Right lung (tissue), 10 donors: ENCODE measurements at places on chromosomes 1 and 21. TPM values are rescaled to one million over a fixed set of nuclear protein-coding genes. Genes with fewer than 3 reads are reported as not detected.

Gene KCNN3
- polyA plus RNA-seq = 3.2 TPM

Gene CELA2A
- polyA plus RNA-seq = 0.30 TPM

DNA sequence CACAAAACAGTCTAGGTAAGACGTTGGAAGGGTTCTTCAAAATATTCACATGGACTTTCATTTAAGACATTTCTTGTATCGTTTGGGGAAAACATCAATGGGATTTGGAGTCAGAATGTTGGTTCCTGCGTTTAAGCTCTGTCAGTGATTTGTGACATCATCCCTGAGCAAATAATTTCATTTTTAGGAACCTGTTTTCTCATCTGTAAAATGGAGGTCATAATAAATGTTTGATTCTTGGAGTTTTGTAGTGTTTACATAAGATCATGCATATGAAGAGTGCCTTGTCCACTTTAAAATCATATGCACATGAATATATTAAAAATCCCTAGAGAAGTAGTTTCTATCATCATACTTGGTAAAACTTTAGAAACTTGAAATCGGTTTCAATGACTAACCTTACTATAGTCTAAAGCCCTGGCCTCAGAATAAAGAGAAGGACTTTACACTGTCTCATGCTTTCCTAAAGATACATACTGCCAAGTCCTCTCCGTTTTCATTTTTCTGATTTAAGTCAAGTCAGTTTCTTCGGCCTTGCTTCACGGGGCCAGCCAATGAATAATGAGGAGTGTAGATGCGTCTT lies 178.4 kb downstream of the ADSS2 start:
- DNase-seq = no peak

DNA sequence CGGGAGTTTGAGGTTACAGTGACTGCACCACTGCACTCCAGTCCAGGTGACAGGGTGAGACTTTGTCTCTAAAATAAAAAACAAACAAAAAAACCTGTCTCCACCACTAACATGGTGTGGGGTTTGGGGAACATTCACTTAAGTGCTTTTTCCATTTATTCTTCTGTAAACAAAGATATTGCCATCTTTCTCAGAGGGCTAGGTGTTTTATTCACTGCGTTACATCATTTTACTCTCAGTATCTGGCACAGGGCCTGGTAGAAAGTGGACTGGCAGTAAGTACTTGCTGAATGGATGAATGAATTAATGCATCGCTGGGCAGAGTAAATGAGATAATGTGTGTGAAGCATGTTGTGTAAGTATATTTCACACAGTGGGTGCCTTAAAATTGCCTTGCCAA lies 20.1 kb downstream of the KIAA0040 start:
- DNase-seq = no peak

Gene SGIP1
- 16.0 TPM for polyA plus RNA-seq

Gene FMN2
- polyA plus RNA-seq = 1.4 TPM

DNA sequence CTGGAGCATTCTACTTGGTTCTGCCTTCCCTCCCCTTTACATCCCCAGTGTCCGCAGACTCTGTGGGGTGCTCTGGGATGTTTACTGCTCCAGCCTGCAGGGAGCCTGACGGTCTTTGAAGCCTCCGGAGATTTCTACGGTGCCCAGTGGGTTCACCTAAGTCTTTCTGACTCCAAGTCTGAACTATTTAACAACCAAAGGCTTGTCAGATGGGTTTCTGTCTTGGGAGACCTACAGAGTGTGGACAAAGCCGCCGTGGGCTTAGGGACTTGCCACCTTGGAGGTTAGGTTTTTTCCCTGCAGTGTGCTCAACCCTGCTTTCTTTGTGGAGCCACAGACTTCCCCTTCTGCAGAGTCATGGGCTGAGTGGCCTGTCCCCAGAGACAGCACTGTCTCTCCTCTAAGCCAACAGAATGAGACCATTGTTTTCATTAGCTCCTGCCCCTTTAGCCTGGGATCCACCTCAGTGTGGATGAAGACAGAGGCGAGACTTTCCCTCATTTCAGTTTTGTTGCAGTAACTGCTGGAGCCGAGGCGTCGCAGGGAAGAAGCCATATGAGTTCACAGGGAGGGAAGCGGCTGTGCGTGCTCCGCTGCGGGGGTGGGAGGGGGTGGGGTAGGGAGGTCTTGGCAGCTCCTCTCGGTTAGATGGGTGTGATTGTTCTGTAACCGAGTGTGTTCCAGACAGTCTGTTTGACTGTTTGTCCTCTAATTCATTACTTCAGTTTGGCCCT lies 120.7 kb downstream of the CNIH3 start:
- no peak for DNase-seq

Gene FABP3
- 13.2 TPM for polyA plus RNA-seq

DNA sequence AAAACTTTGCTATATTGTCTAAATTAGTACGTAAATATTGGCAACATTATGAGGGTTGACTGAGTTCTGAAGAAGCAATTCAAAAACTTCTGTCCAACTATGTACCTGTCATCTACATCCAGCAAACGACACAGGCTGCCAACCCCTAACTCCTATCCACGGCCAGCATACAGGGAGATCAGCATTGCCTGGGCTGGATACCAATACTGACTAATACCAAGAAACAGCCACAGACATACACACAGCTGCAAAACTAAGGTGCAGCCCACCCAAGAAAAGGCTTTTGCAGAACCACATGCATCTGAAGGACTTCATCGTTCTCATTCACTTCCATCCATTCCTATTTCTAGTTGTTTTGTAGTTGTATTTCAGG lies 2.0 kb downstream of the KIAA0319L start:
- no peak for DNase-seq

Gene MMP23B
- polyA plus RNA-seq = 125 TPM

DNA sequence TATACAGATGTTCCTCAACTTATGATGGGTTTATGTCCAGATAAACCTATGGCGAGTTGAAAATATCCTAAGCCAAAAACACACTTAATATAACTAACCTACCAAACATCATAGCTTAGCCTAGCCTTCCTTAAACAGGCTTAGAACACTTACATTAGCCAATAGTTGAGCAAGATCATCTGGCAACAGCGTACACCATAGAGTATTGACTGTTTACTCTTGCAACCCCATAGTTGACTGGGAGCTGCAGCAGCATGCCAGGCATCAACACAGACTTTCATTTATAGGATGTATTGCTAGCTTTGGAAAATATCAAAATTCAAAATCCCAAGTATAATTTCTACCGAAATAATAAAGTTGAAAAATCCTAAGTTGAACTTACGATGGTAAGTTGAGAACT lies 5.5 kb upstream of the LCE2D start:
- no peak for DNase-seq

DNA sequence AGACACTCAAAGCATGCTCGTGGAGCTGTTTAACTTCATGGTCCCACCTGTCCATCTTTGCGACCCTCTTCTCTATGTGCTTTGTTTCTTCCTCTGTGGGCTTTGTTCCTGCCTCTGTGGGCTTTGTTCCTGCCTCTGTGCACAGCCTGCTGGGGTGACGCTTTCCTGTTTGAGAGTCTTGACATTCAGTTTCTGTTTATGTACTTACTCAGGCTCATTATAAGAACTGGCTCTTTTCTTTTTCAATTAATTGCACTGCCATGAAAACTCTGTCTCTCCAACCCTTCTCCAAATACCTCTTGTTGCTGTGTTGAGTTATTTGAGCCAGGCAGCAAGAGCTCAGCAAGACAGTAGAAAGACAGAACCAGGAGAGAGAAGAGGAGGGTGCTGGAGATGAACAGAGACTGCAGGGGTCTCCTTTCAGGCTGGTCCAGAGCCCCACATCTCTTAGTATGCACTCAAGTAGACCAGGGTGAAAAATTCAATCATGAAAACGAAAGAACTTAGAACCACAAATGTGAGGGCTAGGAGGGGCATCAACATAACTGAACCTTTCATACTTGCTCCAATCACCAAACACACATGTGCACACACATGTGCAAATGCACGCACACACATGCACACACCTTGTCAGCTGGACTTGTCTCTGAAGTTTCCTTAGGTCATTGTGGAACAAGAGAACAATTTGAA lies 88.3 kb upstream of the SGIP1 start:
- DNase-seq = no peak

DNA sequence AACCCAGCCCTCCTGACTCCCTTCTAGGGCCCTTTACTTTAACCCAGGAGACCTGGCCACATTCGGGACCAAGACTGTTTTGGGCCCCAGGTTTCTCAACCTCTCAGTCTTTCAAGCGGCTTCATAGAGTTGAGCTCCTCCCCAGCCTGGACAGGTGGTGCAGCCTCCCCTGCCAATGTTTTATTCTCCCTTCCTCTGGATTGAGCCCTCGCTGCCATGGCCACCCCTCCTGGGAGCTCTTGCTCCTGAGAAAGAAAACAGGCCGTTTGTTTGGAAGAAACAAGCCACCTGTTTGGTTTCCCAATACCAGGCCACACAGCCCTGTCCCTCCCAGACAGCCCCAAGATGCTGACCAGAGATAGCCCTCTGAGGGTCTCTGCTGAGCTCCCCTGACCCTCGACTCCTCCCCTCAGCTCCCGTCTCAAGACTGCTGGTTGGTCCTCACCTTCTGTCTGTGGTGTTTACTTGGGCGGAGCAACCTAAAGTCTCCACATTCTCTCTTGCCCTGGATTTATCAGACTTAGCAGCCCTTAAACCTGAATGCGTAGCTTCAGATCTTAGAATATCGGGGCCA lies 3.3 kb downstream of the TMEM51 start:
- no peak for DNase-seq

Gene LCE3D
- polyA plus RNA-seq = not detected

- no peak for DNase-seq
These were observed 14.1 kb downstream of the PGM1 start for GRCh38 chr1:63607322-63607721.

DNA sequence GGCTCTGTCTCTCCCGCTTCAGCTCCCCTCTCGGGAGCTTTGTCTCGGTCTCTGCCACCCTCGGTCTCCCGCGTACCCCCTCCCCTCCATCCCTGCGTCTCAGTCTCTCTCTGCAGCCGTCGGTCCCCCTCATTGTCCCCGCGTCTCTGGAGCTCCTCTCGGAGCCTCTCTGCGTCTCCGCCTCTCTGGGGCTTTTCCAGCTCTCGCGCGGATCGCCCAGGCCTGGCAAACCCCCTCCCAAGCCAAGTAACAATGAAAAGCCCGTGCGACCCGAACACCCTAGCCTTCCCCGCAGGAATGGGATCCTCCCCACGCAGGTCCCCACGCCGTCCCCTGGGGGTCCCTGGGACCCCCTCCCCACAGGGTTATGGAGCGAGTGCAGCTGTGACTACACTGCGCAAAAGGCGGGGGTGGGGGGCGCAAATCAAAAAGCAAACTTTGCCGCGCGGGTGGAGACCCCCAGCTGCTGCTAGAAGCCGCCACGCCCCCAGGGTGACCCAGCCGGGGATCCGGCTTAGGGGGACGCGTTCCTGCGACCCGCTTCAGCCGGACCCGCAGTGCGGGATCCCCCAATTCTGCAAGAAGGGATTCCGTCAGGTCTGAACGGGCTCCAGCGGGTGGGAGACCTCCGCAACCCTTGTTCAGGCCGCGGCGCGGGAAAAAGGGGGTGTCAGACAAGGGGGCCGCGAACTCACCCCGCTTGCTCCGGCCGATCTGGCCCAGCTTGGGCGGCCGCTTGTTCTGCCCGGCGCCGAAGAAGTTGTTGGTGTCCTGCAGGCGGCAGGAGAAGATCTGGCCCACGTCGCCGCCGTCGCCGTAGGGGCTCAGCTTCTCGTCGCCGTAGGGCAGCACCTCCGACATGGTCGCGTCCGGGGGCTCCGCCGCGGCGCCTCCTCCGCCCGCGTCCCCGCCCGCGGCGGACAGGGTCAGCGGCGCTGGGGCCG lies 1.2 kb downstream of the CAMK2N1 start:
- no peak for DNase-seq

Gene CELA3B
- 0.48 TPM for polyA plus RNA-seq

GRCh38 chr1:220878191-220879075 lies 810 bp upstream of the HLX start:
- peak; percentile 54 for DNase-seq

GRCh38 chr1:88455621-88456256 lies 228.3 kb upstream of the PKN2 start:
- no peak for DNase-seq

Gene SLC44A5
- polyA plus RNA-seq = 6.4 TPM

- DNase-seq = no peak
These were observed 182.6 kb downstream of the MRPL39 start for GRCh38 chr21:25424634-25425033.

DNA sequence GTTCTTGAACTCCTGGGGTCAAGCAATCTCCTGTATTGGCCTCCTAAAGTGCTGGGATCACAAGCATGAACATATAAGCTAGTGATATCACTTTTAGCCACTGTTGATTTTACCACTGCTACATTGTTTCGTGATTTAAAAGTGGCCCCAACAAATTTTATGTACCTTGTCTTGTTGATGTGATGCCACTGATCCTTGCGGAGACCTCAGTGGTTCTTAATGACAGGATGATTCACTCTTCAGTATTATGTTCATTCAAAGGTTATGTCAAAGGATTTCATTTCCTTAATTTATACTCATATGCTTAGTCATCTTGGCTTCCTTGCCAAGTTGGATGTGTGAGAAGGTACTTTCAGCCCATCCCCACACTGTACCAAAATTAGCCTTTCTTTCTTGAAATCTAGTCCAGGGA lies 12.1 kb downstream of the PRKACB start:
- DNase-seq = no peak

DNA sequence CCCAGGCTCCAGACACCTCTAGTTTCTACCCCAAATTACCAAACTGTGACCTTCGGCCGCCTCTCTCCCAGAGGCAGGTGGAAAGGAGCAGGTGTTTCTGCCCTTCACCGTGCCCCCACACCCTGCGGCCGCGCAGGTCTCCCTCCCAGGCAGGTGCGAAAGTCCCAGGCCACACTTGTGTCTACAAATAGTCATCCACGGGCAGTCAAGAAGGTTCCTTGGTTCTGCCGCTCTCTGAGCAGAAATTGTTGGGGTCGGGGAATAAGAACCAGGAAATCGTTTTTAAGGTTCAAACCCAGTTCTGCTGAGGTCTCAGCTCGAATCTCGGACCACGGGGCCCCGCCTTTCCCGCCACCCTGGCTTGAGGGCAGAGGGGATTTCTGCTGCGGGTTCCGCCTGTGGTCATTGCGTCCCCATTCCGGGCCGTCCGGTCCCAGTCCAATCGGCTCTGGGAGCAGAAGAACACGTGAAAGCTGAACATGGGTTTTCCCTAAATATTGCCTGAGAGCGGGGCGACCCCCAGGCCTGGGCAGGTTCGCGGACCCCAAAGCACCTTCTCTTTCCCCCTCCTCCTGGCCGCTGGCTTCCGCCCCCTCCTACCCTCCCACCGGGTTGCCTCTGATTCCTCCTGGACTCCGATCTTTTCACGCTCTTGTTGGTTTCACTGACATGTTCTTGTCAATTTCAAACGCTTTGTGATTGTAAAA lies 1.2 kb upstream of the ATF3 start:
- no peak for DNase-seq

Gene SIM2
- polyA plus RNA-seq = 1.8 TPM

Gene ELAPOR1
- polyA plus RNA-seq = 11.5 TPM

DNA sequence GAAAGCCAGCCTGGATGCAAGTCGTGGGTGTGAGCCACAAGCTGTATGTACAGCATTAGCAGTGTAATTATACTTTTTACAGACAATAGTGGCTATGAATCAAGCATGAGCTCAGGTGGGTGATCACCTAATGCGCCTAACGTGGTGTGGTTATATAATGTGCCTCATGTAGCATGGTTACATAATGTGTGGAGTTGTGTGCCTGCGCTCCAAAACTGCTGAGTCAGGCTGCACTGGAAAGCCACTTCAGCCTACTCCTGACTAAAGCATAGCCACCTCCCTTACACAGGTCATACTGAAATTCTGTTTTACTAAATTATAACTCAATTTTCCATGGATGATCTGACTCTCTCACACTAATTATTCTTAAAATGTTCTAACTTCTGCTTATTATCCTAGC lies 69.8 kb downstream of the KCNT2 start:
- DNase-seq = no peak

Gene ATAD3A
- polyA plus RNA-seq = 18.3 TPM

GRCh38 chr1:30446508-30446907 lies 276.9 kb downstream of the MATN1 start:
- DNase-seq = no peak
